ENCODE measurements at places on chromosomes 6 and 20.

DNA sequence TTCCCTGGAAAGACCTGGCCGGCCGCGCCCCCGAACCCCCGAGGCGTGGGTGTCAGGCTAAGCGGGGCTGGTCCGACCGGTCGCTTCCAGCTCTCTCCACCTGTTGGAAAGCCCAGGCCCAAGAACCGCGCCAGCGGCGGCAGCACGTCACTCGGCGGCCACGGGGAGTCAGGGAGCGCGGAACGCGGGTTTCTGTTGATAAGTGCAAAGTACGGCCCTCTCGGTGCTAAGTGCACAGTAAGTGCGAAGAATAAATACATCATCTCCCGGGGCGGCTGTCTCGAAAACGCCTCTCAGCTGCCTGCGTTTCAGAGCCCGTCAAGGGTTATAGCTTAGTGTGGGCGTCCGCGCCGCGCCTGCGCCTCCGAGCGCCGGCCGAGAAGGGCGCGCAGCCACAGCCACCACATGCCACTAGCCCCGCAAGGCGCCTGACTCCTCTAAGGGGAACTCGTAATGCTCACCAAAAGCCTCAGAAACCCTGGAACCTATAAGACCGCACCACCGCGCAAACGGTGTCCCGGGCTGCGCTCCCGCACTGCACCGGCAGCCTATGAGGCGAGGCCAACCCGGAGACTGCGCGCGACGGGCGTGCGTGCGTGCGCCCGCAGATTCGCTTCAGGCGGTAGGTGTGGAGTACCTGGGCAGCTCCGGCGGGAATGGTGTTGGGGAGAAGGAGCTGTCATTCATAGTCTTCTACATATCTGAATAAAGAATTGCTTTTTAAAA lies 9.2 kb upstream of the TBX18 start:
- peak; percentile 63 for DNase-seq

- DNase-seq: no peak
These were observed 53.9 kb upstream of the PCSK2 start for GRCh38 chr20:17172836-17173516.

DNA sequence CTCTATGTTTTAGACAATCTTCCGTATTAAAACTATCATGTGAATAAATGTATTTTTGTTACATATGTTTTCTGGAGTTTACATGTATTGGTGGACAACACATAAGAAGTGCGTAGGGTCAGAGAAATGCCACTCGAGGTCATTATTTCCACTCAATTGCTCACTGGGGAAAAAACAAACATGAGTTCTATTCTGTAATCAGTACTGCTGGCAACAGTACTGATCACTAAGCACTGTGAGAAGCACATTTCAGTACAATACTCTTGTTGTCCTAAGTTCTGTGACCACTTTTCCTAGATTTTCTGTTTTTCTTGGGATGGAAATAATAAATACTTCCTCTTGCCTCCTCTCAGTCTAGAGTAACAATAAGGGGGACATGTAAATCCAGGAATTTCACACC lies 44.5 kb downstream of the UST start:
- no peak for DNase-seq

- no peak for DNase-seq
These were observed 79.7 kb downstream of the SMLR1 start for GRCh38 chr6:130906736-130907381.

DNA sequence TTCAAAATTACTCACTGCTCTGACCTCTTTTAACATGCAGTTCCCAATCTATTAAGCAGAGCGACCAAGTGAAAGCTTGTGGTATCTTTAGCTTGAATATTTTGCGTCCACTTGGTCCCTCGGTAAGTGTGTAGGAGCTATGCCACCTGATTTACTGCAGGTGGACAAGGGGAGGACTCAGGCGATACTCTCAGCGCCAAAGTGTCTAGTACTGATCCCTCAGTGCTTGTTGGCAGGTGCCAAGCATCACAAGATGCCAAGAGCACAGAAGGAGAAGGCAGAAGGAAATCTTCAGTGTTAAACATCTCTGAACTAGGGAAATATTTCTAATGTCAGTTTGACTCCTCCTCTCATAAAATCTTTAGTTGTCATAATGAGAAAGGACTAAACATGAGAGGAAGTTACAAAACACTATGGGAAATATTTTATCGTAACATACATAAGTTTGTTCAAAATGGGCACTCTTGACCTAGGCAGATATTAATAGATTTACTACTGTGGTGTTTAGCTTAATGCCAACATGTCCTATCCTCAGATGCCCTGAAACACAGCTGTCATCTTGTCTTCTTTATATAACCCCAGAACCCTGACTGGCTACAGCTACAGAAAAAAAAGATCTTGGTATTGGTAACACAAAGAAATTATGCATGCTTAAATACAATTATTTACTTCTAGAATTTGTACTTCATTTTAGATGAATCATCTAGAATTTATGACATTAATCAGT lies 19.5 kb downstream of the NHLRC1 start:
- DNase-seq: no peak

- no peak for DNase-seq
These were observed 11.2 kb upstream of the GMNN start for GRCh38 chr6:24763578-24763977.

- no peak for DNase-seq
These were observed 65.1 kb downstream of the REV3L start for GRCh38 chr6:111417946-111418345.

DNA sequence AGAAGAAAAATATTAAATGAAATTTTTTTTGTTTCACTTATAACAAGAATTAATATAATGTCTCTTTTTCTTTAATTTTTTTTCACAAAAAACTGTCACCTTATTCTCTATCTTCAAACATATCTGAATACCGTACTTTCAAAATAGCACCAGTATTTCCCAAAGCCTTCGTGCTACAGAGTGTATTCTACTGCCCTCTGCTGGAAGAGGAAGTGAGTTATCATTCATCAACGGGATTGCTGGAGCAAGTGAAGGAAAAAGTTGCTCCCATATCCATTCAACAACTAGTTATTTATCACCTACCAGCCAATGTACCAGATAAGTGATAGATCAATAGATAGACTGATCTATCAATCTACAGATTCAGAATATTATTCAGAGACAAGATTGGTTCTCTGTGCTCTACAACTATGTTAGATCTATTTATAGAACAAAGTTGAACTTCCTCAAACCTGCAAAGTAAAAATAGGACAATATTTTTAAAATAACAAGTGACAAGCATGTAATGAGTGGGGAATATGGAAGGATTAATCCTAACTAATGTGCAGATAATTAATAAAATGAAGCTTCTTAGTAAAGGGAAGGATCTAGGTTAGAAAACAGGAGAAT lies 26.7 kb upstream of the TFAP2B start:
- DNase-seq: no peak

DNA sequence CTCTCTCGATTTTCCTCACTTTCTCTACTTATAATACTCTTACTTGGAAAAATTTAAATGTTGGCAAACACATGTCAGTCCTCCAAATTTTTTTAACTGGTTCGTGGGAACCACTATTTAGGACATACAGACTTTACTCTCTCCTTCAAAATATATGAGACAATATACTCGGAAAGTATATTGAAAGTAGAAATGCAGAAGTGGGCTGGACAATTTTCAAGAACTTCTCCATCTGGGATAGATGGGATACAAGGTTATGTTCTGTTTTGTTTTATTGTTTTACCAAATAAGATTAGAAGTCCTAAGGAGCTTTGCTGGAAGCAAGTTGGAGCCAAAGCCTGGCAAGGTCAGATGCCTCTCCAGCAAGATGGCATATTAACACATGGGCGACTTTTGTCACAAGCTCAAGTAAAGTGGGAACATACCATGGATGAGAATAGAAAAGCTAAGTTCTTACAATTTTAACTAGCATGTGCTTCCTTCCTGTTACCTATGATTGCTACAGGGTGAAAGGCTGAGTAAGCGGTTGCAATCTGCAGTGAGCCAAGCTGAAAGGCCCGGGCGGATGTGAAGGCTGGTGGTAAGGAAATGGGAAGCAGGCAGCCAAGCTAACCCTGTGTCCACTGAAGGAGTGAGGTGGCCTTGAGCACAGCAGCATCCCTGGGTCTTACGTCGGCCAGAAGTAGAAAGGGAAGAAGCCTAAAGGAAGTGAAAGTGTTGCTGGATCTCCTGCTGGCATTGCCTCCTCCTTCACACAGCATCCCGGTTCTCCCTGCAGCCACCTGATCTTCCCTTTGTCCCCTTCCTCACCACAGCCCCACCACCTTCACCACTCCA lies 7.1 kb downstream of the MAP3K5 start:
- no peak for DNase-seq

GRCh38 chr20:62008643-62009183 lies 57.0 kb downstream of the TAF4 start:
- no peak for DNase-seq

DNA sequence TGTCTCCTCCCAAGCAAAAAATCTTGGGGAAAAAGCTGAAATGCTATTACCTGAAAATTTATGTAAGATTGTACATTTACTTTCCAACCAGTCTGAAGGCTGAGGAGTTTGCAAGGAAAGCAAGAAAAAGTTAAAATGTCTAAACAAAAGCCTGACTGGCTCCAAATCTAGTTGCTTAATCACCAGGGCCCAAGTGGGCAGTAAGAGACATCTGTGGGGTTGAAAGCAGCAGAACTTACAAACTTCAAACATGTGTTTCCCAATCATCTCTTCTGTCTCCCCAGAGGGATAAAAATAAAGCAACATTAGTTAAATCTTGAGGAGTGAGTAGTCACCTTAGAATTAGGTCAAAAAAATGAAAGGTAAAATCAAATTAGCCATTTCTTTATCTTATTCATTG lies 98.6 kb downstream of the OGFRL1 start:
- no peak for DNase-seq

GRCh38 chr20:20786428-20786827 lies 74.0 kb upstream of the RALGAPA2 start:
- no peak for DNase-seq

DNA sequence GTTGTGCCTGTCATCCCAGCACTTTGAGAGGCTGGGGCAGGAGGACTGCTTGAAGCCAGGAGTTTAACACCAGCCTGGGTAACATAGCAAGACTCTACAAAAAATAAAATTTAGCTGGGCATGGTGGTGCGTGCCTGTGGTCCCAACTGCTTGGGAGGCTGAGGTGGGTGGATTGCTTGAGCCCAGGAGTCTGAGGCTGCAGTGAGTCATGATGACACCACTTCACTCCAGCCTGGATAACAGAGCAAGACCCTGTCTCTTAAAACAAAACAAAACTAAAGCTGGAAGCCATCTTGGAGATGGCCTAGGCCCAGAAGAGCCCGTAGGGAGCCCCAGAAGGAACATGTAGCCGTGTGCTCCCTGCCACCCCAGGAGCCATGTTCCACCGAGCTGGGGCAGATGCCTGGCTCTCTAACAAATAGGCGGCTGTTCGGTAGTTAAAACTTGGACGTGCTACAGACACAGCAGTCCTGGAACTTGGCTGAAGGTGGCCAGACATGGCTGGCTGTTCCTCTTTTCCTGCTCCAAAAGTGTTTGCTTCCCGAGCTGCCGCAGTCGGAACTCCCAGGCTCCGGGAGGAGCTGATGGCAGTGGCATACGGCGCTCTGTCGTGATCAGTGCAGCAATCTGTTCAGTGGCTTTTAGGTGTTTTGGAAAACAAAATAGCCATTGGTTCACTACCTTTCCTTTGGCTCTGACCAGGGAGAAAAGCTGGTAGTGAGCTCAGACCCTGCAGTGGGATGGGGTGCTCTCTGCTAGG lies 37.0 kb downstream of the DYNLT1 start:
- DNase-seq: no peak

GRCh38 chr20:64083804-64084684 lies at the start of gene LKAAEAR1:
LKAAEAR1 (minus strand) TSS chr20:64084398; CDS start chr20:64084219, 179 bp downstream.
- DNase-seq: no peak

GRCh38 chr20:53849471-53850059 lies 220.8 kb downstream of the BCAS1 start:
- DNase-seq: no peak

GRCh38 chr6:45487645-45488044 lies 109.9 kb upstream of the SUPT3H start:
- no peak for DNase-seq

GRCh38 chr6:116444575-116444974 lies 16.6 kb upstream of the CALHM6 start:
- no peak for DNase-seq

GRCh38 chr20:46132705-46133120 lies 14.6 kb downstream of the CD40 start:
- peak; percentile 83 for DNase-seq

- no peak for DNase-seq
These were observed 37.4 kb upstream of the JAG1 start for GRCh38 chr20:10710991-10711775.

GRCh38 chr6:156869980-156870398 lies 92.8 kb downstream of the ARID1B start:
- peak; percentile 50 for DNase-seq

GRCh38 chr6:4974962-4975361 lies 28.9 kb downstream of the RPP40 start:
- DNase-seq: no peak

DNA sequence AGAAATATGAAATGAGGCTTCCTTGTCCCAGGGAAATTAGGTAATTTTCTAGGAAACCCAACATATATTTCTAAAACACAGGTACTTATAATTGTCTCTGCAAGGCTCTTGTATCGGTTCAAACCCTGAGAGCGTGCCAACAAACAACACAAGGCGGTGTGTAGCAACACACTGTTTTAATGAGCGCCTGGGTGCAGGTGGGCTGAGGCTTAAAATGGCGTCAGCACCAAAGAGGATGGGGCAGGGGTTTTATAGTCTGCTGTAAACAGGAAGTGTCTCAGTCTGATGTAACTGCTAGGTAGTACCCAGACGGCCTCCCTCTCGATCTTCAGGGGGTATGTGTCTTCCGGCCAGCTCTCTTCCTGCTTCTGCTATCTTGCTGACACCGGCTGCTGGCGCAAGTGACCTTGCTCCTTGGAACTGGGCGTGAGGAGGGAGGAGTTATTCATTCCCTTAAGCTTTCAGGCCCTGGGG lies 69.7 kb downstream of the EPB41L2 start:
- peak; percentile 82 for DNase-seq

DNA sequence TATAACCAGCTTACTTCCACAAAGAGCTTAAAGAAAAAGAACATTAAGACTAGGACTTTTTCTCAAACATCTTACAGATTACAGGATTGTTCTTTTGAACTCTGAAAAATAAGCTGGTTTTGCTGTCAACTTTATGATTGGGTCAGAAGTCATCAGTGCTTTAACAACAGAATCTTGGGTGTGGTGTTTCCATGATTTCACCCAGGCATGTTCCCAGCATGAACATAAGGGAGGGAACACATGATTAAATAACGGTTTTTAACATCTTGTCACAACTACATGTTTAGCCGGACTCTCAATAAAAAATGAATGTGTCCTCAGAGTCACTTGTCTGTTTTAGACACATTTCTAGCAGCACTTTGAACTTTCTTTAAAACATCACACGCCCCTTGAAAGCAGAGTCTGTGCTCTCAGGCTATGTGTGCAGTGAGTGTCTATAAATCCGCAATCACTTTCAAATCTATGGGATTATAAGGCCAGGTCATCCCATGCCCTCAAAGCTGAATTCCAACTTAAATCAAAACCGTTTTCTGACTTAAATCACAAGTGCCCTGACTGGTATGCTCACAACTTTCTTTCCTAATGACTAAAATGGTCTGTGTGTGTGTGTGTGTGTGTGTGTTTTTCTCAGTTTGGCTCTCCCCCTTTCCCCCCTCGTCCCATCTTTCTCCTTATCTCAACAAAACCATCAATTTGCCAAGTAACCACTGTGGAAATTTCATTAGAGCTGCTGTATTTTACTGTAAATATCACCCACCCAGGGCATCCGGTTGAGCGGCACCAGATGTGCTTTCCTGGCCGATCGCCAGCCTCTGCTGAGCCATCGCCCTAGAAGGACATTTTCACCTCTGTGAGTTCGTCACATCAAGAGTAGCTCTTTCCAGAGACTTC lies 216.8 kb upstream of the DTNBP1 start:
- no peak for DNase-seq

GRCh38 chr6:20137240-20137639 lies 75.0 kb downstream of the MBOAT1 start:
- no peak for DNase-seq

GRCh38 chr20:56587307-56588041 lies 41.6 kb upstream of the TFAP2C start:
- no peak for DNase-seq
